NCI-H446 treated with DMSO at 0.1 percent for 48 hours (cell line): ENCODE measurements at places on chromosomes 2 and 18.

DNA sequence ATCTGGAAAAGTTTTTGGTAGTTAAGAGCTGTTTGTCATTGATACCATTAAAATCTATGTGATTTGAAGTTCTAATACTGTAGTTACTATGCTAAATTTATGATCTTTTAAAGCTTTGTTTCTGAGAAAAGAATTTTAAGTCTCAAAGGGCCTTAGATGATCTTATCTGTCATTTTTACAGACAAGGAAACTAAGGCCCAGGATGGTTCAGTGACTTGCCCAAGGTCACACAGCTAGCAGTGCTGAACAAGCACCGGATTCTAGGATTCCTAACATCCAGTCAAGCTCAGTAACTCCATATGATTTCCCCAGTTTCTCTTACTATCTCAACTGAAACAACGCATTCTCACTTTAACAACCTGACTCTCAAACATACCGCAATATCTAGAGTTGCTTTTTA is 37.7 kb downstream of the PELI1 start:
- DNase-seq, result no peak

GRCh38 chr2:126952216-126952615 is 53.5 kb downstream of the TEX51 start:
- DNase-seq, result no peak

GRCh38 chr18:48613589-48614404 is 75.0 kb downstream of the CTIF start:
- DNase-seq, result no peak

- no peak for DNase-seq
Measured at GRCh38 chr2:590214-591175, 86.7 kb downstream of the TMEM18 start.

GRCh38 chr2:42342061-42342794 is 18.8 kb downstream of the COX7A2L start:
- DNase-seq, result no peak

DNA sequence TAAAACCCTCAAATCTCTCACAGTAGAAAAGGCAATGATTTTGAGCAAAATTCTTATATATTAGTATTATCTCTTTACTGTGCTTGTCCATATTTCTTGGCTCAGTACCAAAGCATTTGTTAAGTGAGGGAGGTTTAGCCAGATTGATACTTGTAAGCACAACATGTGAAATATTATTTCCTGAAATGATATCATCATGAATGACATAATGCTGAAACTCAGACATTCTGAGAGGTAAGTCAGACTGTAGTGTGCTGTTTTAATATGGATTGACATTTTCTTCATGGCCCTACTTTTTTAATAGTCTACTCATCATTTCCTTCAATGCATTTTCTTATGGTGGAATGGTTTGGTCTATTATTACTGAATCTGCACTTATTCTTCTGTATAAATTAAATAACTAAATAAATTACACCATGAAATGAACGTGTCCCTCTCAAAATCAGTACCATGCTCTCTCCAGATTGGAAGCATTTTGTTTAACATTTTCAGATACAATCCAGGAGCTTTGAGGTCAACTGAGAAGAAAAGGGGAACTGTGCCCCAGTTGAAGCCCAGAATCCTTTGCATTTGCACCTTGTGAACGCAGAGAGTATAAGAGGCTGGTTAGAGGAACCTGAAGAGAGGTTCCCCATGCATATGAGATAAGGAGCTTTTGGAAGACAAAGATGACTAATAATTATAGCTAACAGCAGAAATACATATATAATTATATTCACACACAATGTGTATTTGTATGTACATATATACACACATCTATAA is 50.1 kb upstream of the CRACDL start:
- no peak for DNase-seq

DNA sequence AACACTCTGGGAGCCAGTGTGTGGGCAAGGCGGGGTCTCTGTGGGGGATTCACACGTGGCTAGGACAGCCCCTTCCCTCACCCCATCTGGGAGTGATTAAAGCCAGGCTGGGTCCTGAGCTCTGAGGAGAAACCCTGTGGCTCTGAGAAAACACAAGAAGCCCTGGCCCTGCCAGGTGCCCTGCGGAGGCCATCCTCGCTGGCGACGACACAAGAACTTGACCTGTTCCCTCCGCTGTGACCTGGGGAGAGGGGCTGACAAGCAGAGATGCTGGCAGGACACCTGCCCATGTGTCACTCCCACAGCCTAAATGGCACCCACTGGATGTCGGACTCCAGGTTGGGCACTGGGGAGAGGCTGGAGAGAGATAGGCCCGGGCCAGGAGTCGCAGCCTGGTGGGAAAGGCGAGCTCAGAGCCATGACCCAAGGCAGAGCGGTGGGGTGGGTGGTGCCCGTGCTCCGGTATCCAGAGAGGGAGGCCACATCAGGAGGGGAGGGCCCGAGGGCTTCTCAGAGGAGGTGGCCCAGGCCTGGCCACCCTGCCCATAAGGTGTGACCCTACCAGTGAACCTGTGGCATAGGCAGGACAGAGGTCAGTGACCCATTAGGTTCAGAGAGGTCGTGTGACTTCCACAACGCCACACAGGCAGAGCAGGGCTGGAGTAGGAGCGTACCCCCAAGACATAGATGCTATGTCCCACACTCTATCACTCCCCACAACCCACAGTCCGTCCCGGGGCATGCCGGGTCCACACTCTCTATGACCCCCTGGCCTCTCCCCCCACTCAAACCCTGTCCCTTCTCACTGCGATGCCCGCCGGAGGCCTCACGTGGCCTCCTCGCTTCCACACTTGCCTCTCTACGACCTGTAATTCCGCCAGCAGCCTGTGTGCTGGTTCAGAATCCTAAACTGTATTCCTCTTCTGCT is 59.4 kb upstream of the HPCAL1 start:
- DNase-seq, result no peak

GRCh38 chr18:59383851-59384250 is 24.8 kb upstream of the LMAN1 start:
- DNase-seq, result no peak

DNA sequence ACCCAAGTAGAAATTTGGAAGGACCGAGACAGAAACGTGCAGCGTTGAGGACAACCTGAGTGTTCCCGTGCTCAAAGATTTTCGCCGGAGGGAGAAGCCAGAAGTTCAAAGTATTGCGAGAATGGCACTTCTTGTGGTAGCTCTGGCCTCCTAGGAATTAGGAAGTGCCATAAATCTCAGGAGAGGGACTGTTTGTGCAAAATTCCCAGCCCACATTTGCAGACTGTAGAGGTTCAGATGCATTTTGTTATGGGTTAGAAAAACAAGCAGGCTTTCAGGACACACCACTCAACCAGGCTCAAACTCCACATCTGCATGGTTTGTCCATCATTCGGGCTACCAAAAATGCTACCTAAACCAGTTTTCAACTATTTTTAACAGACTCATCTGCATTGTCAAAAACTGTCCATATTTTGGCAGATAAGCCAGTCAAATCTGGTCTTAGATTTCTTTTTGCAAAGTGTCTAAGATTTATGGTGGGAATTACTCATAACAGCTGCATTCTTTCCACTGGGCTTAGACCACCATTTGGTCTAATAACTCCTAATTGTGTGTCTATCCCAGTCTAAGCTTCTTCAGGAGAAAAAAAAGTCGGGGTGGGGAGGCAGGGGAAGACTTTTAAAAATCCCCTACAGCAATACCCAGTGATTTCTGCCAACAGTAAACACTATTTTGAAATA is 422.9 kb downstream of the ARHGAP15 start:
- DNase-seq, result no peak

DNA sequence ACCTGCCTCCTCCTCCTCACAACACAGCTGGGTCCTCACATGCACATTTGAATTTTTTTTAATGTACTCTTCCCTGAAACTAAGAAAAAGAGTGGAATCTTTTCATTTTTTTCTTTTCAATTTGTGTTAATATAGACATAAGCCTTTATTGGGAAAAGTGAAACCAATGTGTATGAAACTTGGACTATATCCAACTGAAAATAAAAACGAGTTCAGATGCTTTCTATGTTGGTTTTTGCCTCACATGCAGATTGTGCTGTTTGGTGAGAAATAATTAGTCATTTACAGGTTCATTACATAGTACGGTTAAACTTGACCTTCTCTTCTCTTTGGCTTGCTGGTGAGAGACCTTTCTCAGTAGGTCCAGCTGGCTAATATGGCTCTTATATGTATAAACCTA is 515.2 kb upstream of the FANCL start:
- DNase-seq, result no peak

DNA sequence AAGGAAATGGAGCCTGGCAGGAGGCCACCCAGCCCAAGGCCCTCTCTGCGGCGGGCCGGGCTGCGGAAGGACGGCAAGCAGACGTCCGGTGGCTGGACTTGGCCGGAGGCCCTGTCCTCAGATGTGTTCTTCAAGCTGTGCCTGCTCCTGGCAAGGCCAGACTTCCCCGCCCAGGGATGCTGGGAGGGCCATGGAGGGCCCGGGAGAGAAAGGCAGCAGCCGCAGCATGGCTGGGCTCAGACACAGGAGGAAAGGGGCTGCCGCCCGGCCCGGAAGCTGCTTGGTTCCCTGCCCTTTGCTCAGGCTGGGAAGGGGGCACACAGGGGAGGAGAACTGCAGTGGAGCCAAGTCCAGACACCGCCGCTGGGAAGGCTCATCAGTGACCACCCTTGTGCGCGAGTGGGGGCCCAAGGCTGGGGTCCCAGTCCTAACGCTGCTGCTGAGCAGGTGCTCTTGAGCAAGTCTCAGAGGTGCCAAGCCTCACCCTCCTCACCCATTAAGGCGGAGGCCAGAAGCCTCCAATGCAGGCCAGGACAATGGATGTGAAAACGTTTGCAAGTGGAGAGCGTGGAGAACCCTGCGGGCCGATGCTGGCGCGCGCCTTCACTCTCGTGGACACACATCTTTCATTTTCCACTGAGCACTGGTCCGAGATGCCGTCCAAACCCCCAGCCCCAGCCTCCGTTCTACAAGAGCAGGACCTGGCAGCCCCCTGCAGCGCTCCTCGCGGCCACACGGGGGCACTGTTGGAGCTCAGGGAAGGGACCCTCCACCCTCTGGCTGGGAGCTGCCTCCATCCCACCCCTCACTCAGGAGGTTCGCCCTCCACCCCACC is 7.9 kb downstream of the CROCC2 start:
- no peak for DNase-seq

DNA sequence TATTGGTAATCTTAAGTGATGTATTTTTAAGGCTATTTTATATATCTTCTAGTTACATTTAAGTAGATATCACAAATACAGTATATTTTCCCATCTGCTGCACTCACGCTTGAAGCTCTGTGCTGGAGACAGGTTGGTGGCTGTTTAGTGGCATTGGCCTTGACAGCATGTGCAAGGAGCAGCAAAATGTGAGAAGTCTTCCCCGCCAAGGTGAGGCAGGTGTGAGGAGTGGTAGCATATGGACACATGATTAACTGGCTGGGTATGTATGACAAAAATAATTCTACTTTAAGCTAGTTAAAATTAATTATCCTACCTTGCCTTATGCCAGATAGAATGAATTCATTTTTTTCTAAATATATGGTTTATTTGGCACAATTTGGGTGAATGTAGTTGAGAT is 117.2 kb downstream of the CCDC102B start:
- DNase-seq, result no peak

- no peak for DNase-seq
Measured at GRCh38 chr2:71617266-71617665, 163.9 kb downstream of the DYSF start.
